ENCODE measurements at places on chromosomes 2 and 18. TPM values are rescaled to one million over a fixed set of nuclear protein-coding genes. Genes with fewer than 3 reads are reported as not detected.

Gene CCDC68
- 1.3 TPM for total RNA-seq

Gene COL4A4
- total RNA-seq: under 0.01 TPM

Gene TOGARAM2
- under 0.01 TPM for total RNA-seq

Gene FAP
- 225 TPM for total RNA-seq

Gene IL1RN
- not detected for total RNA-seq

Gene IL36B
- not detected for total RNA-seq

Gene PJVK
- 2.2 TPM for total RNA-seq

Gene TGFA
- total RNA-seq: 0.91 TPM

Gene HOXD8
- 10.2 TPM for total RNA-seq

Gene BMP10
- not detected for total RNA-seq

Gene PCARE
- not detected for total RNA-seq

Gene EVX2
- not detected for total RNA-seq

Gene KHK
- 0.65 TPM for total RNA-seq
